ENCODE measurements at places on chromosomes 5 and 9.

DNA sequence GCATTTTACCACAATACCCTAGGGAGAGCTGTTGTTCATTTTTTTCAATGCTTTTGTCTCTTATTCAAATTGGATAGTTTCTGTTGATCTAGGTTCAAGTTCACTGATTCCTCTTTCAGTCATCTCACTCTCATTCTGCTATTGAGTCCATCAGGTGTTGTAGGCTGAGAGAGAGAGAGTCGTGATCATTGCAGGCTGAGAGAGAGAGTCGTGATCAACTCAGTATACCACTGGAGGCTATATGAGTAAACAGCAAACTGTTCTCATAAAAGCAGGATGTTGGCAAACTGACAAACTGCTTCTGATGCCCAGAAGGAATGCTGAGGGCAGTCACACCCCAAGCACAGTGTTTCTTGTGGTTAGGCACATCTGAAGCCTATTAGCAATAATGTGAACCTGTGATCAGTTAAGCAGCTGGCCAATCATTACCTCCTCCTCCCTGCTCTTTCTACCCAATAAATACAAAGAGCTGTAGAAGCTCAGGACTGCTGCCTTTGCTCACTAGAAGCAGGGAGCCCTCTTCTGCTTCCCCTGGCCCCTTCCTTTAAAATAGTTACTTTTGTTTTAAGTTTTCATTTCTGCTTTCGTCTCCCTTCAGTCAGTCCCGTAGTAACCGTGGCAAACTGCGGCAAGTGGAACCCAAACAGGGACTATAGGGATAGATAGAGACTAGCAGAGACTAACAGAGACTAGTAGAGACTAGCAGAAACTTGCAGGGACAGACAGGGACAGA is 476.1 kb upstream of the ACO1 start:
- no peak for DNase-seq

- DNase-seq = no peak
These were observed 311.1 kb downstream of the RFX3 start for GRCh38 chr9:3214741-3215140.

GRCh38 chr5:59296317-59297264 is 596.9 kb downstream of the PDE4D start:
- no peak for DNase-seq

DNA sequence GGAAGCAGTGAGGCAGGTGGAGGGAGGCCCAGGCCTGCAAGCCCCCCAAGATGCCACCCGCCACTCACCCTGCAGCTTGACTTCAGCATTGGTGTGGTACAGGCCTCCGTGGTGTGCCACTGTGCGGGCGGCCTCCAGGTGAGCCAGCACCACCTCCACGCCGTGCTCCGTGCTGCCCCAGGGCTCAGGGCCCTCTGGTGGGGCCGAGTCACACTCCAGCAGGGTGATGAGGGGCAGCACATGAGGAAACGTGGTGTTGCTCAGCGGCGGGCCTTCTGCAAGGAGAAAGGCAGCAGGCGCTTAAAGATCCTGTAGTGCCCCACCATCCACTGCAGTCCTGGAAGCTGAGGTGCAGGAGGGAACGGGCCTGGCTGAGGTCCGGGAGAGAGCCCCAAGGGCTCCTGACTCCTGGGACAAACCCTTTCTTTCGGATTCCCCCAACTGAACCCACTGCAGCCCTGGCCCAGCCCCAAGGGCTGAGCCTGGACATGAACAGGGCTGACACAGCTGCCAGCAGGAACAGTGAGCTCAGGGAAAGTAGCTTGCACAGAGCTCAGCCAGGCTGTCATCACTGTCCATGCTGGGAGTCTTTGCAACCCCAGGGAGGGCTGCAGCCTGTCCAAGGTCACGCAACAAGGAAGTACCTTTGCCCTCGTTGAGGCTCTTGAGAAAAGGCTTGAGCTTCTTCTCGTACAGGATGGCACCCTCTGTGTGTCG is 4.7 kb upstream of the TOR2A start:
- no peak for DNase-seq

GRCh38 chr9:75389101-75389500 is 300.8 kb downstream of the OSTF1 start:
- no peak for DNase-seq

Measured in activated CD4-positive, CD25-positive, alpha-beta regulatory T cell treated with anti-CD3 and anti-CD28 coated beads, Interleukin-2, amount 50 U/mL, for 72 hours (primary cell).